Uterus (tissue), 4 donors: ENCODE measurements at places on chromosomes 4 and X.

- DNase-seq, result no peak
These were observed 371.8 kb downstream of the ADGRL3 start for GRCh38 chr4:61571761-61572559.

DNA sequence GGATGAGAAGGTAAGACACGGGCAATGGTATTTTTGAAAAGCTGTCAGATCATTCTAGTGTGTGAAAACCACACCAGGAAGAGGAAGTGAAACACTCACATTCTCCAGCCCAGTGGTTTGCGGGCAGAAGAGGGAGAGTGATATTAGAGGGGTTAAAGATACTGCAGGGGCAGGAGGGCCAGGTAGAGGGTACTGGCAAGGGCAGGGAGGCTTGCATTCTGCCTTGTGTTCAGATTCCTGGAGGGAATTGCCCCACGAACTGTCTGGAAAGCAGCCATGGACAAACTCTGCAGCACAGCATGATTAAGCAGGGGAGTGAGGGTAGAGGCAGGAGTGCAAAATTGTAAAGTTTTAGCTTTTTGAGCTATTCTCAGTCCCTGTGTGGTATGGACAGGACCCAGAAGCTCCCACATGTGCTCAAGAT lies 30.9 kb downstream of the NIPAL1 start:
- DNase-seq, result no peak

DNA sequence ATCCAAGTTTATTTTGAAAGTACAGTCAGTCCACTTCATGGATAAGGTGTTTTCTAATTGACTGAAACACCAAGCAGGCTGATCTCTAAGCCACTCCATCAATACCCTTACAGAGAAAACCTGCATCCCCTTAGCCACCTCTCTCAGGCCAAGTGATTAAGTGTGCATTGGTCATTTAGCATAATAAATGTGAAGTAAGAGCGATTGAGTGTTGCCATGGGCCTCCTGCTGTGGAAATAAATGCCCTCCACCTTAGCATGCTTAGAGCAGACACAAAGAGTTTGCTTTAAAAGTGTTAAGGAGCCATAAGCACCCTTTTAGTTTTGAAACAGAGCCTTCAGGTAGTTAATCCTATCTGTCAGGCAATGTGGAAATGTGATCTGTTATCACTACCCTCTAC lies 386.5 kb downstream of the GPAT3 start:
- DNase-seq, result no peak

- no peak for DNase-seq
These were observed 150.0 kb downstream of the PDE5A start for GRCh38 chr4:119478446-119479179.

- DNase-seq, result no peak
These were observed 219.0 kb upstream of the GIMD1 start for GRCh38 chr4:106587558-106587957.

GRCh38 chr4:173019664-173020063 lies 148.9 kb upstream of the GALNT7 start:
- no peak for DNase-seq

- no peak for DNase-seq
These were observed 51.8 kb downstream of the CHRDL1 start for GRCh38 chrX:110743679-110744340.

DNA sequence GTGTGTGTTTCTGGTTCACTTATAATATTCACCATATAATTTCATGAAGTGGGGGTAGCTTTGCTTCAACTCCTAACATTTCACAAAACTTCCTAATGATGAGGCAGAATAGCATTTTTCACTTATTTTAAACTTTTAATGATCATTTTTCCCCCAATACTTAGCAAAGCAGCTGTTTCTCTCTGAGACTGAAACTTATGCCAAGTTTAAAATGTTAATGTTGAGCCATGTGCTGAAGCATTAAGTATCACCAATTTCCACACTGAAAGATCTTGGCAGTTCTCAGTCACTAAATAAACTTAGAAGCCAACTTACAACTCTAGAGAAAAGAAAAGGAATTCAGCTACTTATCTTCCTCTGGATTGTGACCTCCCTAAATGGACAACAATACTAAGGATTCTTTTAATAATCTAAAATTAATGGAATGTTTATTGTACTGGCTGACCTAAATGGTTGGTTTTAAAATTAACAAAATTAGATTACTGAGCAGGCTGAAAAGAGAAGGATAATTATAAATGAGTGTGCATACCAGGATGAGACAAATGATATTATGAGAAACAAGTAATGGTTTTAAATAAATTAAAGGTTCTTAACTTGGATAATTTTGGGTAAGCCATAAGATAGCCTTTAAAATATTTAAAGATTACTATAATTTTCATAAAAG lies 1429.4 kb upstream of the ADGRL3 start:
- no peak for DNase-seq

- DNase-seq, result no peak
These were observed 233.5 kb upstream of the GYPA start for GRCh38 chr4:144374065-144374464.

- DNase-seq, result no peak
These were observed 626.7 kb upstream of the BOD1L1 start for GRCh38 chr4:14254252-14254651.

- DNase-seq, result no peak
These were observed 173.6 kb downstream of the RAP1GDS1 start for GRCh38 chr4:98434816-98435215.

DNA sequence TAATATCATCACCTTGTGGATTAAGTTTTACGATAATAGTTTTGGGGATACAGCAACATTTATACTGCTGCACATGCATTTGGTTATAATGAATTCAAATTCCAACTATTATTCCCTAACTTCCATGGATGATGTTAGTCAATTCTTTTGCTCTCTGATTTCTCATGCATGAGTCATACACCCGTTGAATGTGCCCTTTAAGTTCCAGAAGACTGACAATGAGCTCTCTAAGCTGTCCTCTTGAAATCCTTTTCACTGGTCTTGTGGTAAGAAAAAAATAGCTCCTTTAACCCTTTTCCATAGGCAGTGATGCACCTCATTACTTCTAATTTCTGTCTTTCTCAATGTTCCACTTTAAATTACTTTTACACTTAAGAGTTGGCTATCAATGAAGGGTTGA lies 1095.2 kb upstream of the POU3F4 start:
- DNase-seq, result no peak

DNA sequence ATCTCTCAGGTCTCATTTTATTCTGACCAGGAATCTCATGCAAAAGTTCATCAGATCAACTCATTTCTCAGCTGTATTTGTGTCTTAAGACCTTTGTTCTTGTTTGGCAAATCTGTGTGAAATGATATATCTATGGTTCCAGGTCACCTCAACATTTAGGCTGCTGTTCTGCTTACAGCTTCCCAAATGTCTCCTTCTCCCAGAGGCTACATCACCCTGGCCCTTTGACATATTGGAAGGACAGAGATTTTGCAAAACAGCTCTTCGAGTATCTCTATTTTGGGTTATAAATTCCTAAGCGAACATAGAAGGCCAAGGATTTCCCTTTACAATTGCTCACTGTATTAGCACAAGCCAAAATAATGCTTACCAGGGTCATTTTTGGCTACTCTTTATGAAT lies 57.5 kb upstream of the GIMD1 start:
- DNase-seq, result no peak

- DNase-seq, result no peak
These were observed 591.4 kb upstream of the PCDH10 start for GRCh38 chr4:132557660-132558059.
